ENCODE measurements at places on chromosomes 3 and 15. TPM values are rescaled to one million over a fixed set of nuclear protein-coding genes. Genes with fewer than 3 reads are reported as not detected.

GRCh38 chr15:52787123-52787503 is 3.0 kb downstream of the ONECUT1 start:
- no peak for DNase-seq

DNA sequence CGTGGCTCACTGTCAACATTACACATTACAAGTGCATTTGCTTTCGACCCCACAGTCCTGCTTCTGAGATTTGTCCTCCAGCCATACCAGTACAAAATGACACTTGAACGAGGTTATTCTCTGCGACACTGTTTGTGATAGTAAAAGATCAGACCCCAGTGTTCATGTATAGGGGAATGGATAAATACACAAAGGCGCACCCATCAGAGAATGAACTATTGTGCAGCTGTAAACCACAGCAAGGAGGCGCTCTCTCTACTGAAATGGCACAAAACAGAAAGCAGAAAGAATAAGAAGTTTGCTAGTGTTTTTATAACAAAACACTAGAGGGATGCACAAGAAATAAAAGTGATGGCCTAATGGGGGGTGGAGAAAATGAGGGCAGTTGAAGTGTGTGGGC is 4.9 kb upstream of the CHSY1 start:
- DNase-seq: no peak

The ZNF197 gene
- polyA plus RNA-seq: 6.9 TPM

The IMPG2 gene
- polyA plus RNA-seq: 0.04 TPM

The CFAP100 gene
- 7.7 TPM for polyA plus RNA-seq

GRCh38 chr15:45166834-45167630 is 20.7 kb downstream of the SHF start:
- DNase-seq: peak; percentile 94

GRCh38 chr3:32148351-32148750 is 41.9 kb downstream of the GPD1L start:
- no peak for DNase-seq

DNA sequence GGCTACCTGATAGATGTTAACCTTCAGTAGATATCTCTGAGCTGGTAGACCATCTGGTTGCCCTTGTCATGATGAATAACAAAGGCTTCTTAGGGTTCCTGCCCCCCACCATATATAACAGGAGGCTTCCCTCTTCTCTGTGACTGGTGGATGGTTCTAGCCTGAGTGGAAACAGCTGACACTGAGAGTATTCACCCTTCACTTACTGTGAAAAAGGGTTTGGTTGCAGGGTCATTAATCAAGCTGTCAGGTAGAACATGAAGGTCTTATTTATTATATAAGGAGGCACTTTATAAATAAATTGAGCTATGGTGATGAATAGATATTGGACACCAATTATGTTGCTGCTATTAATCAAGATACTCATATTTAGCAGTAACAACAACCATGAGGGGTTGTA is 58.6 kb downstream of the CACNA2D3 start:
- DNase-seq: no peak

DNA sequence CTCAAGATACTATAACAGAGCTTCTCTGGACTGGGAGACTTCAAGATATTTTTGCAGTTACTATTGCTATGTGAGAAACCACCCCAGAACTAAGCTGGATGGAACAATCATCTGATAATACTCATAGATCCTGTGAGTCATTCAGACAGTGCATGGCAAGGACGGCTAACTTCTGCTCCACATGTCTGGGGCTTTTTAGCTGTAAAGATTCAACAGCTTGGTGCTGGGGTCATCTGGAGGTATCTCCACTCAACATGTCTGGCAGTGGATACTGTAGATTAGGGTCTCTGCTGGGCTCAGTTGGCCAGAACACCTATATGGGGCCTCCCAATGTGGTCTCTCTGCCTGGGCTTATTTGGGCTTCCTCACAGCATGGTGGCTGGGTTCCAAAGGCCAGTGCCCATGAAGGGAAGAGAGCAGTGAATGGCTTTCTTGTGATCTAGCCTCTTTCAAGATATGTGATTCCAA is 117.3 kb upstream of the SLC7A14 start:
- no peak for DNase-seq

GRCh38 chr3:65534805-65535204 is 503.9 kb downstream of the MAGI1 start:
- no peak for DNase-seq

The MUC13 gene
- 6.6 TPM for polyA plus RNA-seq

DNA sequence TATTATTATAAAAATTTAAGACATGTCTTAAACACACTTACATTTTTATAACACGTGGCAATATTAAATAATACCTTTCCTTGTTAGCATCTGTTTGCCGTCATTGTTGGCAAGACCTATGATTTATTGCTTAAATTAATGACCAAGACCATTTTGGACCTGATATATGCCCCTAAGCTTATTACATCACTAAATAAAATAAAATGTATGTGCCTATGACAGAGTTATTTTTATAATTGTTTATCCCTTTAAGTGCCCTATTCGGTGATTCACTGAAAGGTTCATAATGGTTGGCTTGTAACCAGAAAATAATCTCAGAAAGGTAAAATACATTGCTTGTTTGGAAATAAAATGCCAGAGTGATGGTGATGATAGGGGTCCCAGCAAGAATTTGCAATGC is 17.5 kb downstream of the CDIN1 start:
- DNase-seq: no peak

DNA sequence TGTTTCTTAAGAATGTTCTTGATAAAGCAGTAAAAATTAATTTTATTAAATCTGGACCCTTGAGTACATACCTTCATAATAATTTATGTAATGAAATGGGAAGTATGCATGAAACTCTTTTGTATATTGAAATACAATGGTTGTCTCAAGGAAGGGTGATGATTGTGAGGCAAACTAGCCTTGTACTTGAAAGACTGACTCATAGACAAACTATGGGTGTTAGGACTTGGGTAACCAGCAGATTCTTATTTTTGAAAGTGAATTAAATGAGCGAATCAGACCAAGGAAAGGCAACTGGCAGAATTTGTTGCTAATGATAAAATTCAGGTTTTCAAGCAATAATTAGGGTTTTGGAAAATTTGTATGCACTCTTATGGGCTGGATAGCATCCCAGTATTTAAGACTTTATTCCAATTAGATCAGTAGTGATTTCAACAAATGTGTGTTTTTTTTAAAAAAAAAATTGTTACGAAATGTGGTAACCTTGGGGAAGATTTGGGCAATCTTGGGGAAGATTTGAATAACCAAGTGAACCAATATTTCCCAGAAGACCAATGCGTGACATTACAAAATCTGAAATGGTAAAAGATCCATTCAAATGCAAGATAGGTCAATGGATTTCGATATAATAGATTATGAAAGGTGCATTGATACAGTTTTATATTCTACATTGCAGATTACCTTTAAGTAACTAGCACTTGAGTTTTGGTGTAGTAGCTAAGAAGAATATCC is 42.0 kb downstream of the ATP2C1 start:
- DNase-seq: no peak

DNA sequence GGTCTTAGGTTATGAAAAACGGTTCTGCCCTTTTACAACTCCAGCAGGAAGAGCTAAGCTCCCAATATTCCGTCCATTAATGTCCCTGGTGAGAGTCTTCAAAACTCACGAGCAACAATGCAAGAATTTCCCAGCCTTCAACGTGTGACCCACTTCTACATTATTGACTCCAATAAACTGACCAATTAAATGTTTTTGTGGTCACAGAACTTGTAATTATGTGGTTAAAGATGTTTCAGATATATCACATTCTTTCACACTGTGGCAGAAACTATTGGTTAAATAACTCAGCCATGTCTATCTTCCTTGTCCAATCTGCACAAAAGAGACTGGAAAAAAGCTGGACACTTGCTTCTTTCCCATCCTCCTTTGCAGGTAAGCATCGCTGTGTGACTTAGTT is 286.6 kb upstream of the ADAMTS9 start:
- DNase-seq: no peak

DNA sequence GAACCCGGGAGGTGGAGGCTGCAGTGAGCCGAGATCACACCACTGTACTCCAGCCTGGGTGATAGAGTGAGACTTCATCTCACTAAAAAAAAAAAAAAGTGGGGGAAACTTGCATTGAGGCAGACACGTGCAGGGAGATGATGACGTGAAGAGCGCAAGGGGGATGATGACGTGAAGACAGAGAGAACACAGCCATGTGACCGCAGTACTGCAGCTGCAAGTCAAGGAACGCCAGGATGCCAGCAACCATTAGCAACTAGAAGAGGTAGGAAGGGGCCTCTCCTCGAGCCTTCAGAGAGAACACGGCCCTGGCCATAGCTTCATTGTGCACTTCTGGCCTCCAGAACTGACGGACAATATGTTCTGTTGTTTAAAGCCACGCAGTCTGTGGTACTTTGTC is 28.3 kb downstream of the RFT1 start:
- no peak for DNase-seq

- peak; percentile 33 for DNase-seq
These were observed 577.7 kb downstream of the FOXP1 start for GRCh38 chr3:71005702-71006321.

DNA sequence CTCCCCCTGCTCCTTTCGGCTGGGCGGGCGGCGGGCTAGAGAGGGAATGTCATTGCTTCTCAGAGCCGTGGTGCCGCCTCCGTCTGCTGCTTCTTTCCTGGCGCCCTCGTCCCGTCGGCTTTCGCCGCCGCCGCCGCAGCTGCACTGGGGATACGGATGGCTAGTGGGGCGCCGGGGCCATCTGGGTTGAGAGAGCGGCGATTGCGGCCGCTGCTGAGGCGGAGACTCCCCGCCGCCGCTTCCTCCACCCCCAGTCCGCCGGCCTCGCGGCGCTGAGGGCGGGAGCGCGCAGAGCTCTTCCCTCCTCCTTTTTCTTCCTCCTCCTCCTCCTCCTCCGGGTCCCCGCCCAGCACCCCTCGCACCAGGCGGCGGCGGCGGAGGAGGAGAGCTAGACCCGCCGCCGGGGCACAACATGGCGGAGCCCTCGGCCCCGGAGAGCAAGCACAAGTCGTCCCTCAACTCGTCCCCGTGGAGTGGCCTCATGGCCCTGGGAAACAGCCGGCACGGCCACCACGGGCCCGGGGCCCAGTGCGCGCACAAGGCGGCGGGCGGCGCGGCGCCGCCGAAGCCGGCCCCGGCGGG is at the start of gene STT3B:
Gene STT3B (plus strand): TSS at position 339 of the 582 bp plus-strand sequence. CDS start 74 bp downstream, at position 413.
- DNase-seq: peak; percentile 88

The CPLX3 gene
- polyA plus RNA-seq: 0.10 TPM

- no peak for DNase-seq
These were observed 145.4 kb upstream of the PROK2 start for GRCh38 chr3:71930056-71930991.

The MTHFS gene
- polyA plus RNA-seq: 116 TPM

DNA sequence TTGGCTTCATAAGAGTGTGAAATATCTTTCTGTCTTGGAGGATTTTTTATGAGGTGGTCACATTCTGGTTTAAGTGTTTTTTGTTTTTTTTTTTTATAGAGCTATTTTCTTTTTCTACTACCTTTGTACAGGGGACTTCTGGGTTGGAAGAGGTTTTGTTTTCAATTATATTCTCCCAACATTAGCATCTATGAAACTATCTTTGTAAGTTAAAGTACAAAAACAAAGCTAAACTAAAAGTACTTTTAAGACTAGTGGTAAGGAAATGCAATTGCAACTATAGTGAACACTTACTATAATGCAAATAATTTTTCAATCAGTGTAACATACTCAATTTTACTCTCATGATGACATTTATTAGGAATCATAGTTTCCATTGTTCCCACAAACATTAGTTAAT is 688.2 kb downstream of the SI start:
- DNase-seq: no peak

GRCh38 chr3:24165603-24165982 is 220.5 kb downstream of the NR1D2 start:
- DNase-seq: no peak

- DNase-seq: peak; percentile 14
These were observed 81.7 kb upstream of the CADM2 start for GRCh38 chr3:84877092-84877491.

Data from lung (tissue), 17 donors.